ENCODE measurements at places on chromosomes 6 and 20.

- DNase-seq = peak; percentile 66
These were observed 42.0 kb upstream of the ESR1 start for GRCh38 chr6:151765444-151765886.

GRCh38 chr6:70538376-70538775 is 28.4 kb upstream of the SDHAF4 start:
- no peak for DNase-seq

GRCh38 chr6:54970337-54970736 is 123.8 kb downstream of the FAM83B start:
- no peak for DNase-seq

GRCh38 chr6:106138151-106138550 is 52.0 kb downstream of the PRDM1 start:
- DNase-seq = no peak

- no peak for DNase-seq
These were observed 46.8 kb upstream of the PXDC1 start for GRCh38 chr6:3798055-3798919.

GRCh38 chr6:90914312-90914711 is 327.4 kb upstream of the MAP3K7 start:
- no peak for DNase-seq

DNA sequence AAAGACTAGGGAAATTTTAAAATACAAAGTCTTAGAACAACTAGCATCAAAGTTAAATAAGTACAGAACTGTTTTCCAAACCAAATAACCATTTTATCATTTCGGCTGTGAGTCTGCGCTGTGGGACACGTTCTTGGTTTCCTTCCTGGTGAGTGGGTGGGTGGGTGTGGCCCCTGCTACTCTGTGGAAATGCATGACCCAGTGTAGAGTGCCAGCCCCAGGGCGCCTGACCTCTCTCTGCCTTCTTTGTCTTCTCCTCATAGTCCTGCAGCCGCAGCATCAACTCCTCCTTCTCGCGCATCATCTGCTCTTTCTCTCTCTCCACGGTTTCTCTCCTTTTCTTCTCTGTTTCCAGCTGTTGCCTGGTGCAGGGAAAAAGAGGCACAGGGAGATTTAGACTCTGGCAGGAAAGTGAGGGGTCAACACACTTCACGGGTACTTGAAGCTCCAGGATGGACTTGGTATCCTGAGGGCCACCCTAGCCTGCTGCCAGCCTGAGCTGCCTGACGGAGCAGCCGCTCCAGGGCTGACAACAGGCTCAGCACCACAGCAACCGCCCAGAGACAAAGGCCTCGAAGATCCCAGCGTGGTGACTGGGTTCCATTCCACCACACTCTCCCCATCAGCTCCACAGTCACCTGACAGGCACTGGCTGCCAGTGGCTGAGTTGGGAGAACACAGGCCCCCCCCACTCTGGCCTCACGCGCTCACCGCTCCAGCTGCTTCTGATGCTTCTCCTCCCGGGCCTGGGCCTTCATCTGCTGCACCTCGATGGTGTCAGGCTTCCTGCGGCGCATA is 48.4 kb downstream of the EZR start:
- DNase-seq = no peak

DNA sequence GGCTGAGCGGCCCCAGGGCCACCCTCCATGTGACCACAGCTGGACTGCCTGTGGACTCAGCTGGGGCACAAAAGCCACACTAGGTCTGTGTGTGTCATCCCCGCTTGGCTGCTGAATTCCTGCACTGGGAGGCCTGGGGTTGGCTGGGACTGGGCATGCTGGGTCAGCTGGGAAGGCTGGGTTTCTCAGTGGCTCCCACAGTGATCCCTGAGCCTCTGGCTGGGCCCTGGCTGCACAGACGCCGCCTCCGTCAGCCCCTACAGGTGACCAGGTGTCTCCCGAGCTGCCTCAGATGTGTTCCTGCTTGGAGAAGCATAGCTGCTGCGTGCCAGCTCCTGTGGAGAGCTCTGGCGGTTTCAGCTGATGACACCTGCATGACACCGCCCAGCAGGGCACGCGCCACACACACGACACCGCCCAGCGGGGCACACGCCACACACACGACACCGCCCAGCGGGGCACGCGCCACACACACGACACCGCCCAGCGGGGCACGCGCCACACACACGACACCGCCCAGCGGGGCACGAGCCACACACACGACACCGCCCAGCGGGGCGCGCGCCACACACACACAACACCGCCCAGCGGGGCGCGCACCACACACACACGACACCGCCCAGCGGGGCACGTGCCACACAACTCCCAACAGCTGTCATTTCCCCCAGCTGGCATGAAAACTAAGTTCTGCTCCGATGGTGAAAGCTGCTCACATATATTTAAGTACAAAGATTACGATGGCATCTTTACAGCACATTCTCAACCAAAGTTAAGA is 88.8 kb downstream of the TAF4 start:
- DNase-seq = no peak

- no peak for DNase-seq
These were observed 112.1 kb upstream of the BCLAF1 start for GRCh38 chr6:136401749-136402148.

DNA sequence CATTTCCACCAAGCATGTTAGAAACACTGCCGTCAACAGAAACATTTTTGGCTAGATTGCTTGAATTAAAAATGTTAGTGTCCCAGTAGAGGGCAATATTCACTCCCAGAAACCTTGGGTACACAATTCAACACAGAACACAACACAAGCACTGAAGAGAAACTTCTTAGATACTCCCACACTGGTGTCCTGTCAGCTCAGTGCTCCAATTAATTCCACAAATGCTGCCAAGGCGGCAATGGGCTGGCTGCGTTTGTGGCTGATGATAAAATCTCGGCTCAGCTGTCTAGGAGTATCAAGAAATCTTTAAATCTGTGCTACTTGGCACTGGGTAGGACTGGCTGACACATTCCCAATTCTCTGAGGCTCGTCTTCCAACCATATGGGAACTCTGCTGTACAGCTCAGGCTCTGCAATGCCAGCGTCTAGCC is 39.3 kb downstream of the BEND3 start:
- no peak for DNase-seq

DNA sequence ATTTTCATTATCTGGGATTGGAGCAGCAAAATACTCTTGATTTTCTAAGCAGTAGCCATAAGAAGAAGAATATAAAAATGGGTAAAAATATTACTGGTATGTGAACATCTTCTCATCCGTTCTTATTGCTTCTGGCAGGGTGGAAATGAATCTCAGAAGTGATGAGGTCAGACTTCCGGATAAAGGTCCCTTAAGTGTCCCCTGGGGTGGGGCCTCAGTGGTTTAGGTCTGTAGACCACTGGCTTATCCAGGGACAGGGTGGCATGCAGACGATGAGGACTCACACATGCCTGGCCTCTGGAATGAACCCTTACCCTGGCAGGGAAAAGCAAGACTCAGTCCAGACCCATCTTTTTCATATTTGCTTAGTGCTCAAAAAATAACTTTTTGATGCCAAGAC is 143.3 kb downstream of the UST start:
- no peak for DNase-seq

- DNase-seq = no peak
These were observed 277.1 kb downstream of the SYNE1 start for GRCh38 chr6:152360034-152360433.

GRCh38 chr6:100833972-100834574 is 47.1 kb downstream of the ASCC3 start:
- DNase-seq = no peak

- DNase-seq = no peak
These were observed 4.3 kb downstream of the CALHM4 start for GRCh38 chr6:116557893-116558292.

- no peak for DNase-seq
These were observed 238.7 kb downstream of the PLCB1 start for GRCh38 chr20:8370774-8371173.
